ENCODE measurements at places on chromosomes 2 and 18.

DNA sequence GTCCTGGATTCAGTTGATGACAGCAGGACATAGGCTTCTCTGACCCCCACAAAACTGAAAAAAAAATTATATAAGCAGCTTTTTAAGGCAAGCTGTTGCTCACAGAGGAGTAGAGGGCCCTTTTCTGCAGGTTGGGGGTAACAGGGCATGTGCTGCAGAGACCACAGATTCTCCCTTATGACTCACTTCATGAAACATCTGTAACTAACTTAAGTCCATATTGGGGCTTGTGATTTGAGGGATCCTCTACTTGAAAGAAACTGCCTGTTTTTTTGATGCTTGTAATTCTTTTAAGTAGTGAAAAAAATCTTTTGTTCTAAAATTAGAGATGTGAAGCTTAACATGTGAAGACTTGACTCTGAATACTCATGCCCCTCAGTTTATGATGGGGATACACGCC is 33.4 kb downstream of the XRCC5 start:
- DNase-seq, result no peak
- H3K36me3 ChIP-seq, result no peaks in the 10 kb centered on the region
- peaks cover 12% of the 10 kb centered on the region for H3K4me1 ChIP-seq
- peak overlapping the region; percentile 29 for H3K27ac ChIP-seq
- no peaks in the 10 kb centered on the region for H3K27me3 ChIP-seq
- H3K4me3 ChIP-seq, result no peak overlapping the region

- no peak overlapping the region for H3K4me3 ChIP-seq
- H3K4me1 ChIP-seq, result no peaks in the 10 kb centered on the region
- no peaks in the 10 kb centered on the region for H3K27me3 ChIP-seq
Observed at GRCh38 chr2:43356774-43357173, 130.4 kb upstream of the ZFP36L2 start.

GRCh38 chr18:1020731-1021344 is 116.2 kb downstream of the ADCYAP1 start:
- H3K4me3 ChIP-seq, result no peak overlapping the region
- H3K4me1 ChIP-seq, result no peaks in the 10 kb centered on the region
- H3K27me3 ChIP-seq, result no peaks in the 10 kb centered on the region
- H3K36me3 ChIP-seq, result no peaks in the 10 kb centered on the region

GRCh38 chr2:126823951-126824350 is 74.7 kb upstream of the TEX51 start:
- no peaks in the 10 kb centered on the region for H3K4me1 ChIP-seq
- no peak overlapping the region for H3K27ac ChIP-seq
- H3K36me3 ChIP-seq, result no peaks in the 10 kb centered on the region
- DNase-seq, result no peak
- H3K27me3 ChIP-seq, result peaks cover 16% of the 10 kb centered on the region

GRCh38 chr2:172823261-172823850 is 87.7 kb downstream of the RAPGEF4 start:
- H3K4me1 ChIP-seq, result no peaks in the 10 kb centered on the region
- H3K36me3 ChIP-seq, result no peaks in the 10 kb centered on the region
- H3K27ac ChIP-seq, result no peak overlapping the region
- no peak for DNase-seq

GRCh38 chr18:35973650-35974049 is 1.2 kb downstream of the RMP24 start:
- H3K36me3 ChIP-seq, result peaks cover 26% of the 10 kb centered on the region
- no peak for DNase-seq
- H3K4me3 ChIP-seq, result peak overlapping the region; percentile 99
- H3K27me3 ChIP-seq, result peaks cover 6% of the 10 kb centered on the region
- peaks cover 66% of the 10 kb centered on the region for H3K4me1 ChIP-seq
- peak overlapping the region; percentile 90 for H3K27ac ChIP-seq

DNA sequence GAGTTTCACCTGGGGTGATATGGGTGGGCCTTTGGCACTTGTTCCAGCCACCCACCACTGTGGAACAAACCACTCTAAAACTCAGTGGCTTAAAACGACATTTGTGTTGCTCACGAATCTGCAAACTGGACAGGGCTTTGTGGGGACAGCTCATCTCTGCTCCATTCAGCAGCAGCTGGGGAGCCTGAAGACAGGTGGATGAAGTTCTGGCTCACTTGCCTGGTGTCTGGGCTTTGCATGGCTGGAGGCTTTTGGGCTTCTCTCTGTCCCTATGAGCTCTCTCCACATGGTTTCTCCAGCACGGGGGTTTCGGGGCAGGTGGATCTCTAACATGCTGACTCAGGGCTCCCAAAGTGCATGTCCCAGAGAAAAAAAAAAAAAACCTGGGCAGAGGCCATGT is 93.0 kb upstream of the GLI2 start:
- no peak for DNase-seq
- H3K4me1 ChIP-seq, result no peaks in the 10 kb centered on the region
- no peak overlapping the region for H3K4me3 ChIP-seq
- H3K36me3 ChIP-seq, result no peaks in the 10 kb centered on the region

- peaks cover 2% of the 10 kb centered on the region for H3K27me3 ChIP-seq
- no peak overlapping the region for H3K4me3 ChIP-seq
- H3K27ac ChIP-seq, result peak overlapping the region; percentile 0
- no peak for DNase-seq
- H3K36me3 ChIP-seq, result peaks cover 42% of the 10 kb centered on the region
Observed at GRCh38 chr2:8171608-8172007, 510.2 kb upstream of the ID2 start.

DNA sequence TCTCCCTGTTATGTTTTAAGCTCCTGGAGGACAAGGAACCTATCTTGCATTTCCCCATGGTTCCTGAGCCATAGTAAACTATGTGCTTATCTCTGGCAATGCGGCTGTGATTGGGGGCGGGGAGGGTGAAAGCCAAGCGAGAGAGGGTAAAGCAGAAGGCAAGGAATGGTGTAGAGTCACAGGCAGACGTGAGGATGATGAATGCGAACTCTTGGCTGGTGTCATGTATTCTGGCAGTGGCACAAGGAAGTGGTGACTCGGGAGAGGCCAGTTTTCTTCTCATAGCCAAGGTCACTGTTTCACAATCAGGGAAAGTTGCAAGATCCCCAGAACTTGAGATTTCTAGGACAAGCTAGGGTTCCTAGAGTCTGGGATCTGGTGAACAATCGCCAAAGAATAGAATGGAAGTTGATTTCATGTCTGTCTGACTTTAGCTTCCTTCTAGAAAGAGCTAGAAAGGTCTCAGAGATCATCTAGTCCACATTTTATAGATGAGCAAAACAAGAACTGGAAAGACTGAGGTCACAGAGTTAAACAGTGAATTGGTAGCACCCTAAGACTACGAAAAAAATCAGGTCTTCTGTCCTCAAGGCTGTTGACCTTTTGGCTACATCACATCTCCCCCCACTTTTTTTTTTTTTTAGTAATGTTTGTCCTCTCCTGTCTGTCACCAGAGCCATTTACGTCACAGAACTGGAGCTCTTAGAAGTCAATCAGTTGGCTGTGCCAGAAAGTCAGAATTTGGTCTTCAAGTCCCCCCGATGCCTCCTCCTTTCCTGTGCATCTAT is 137.0 kb downstream of the BCL11A start:
- H3K36me3 ChIP-seq, result no peaks in the 10 kb centered on the region
- no peak overlapping the region for H3K4me3 ChIP-seq
- peaks cover 3% of the 10 kb centered on the region for H3K27me3 ChIP-seq
- no peak overlapping the region for H3K27ac ChIP-seq
- DNase-seq, result no peak
- H3K4me1 ChIP-seq, result peaks cover 4% of the 10 kb centered on the region

- DNase-seq, result no peak
- H3K4me3 ChIP-seq, result no peak overlapping the region
- no peaks in the 10 kb centered on the region for H3K36me3 ChIP-seq
- H3K4me1 ChIP-seq, result no peaks in the 10 kb centered on the region
Observed at GRCh38 chr18:77853859-77854258, 604.2 kb downstream of the GALR1 start.

GRCh38 chr18:35510076-35510651 is 12.4 kb upstream of the INO80C start:
- H3K4me3 ChIP-seq, result no peak overlapping the region
- no peak for DNase-seq
- peak overlapping the region; percentile 20 for H3K27ac ChIP-seq
- no peaks in the 10 kb centered on the region for H3K4me1 ChIP-seq
- H3K27me3 ChIP-seq, result peaks cover 3% of the 10 kb centered on the region

GRCh38 chr2:231104115-231104713 is 20.6 kb downstream of the HTR2B start:
- no peak overlapping the region for H3K4me3 ChIP-seq
- DNase-seq, result peak; percentile 39
- H3K27me3 ChIP-seq, result no peaks in the 10 kb centered on the region
- no peak overlapping the region for H3K27ac ChIP-seq
- peaks cover 6% of the 10 kb centered on the region for H3K4me1 ChIP-seq
- peaks cover 15% of the 10 kb centered on the region for H3K36me3 ChIP-seq

DNA sequence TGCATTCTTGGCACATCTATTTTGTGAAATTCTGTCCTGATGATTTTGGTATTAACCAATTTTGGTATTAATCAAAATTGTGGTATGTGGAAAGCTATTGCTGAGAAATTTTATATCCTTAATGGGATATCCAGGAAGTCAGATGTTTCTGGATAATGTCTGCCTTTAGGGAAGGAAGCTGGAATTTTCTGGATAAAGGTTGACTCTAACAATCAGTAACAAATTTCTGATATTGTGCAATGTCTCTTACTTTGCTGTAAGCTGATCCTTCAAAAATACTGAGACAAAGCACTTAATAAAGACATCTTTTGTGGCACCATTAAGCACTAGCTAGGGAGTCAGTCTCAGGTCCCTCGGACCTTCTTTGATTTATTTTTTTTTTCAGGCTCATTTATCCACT is 100.8 kb upstream of the UGP2 start:
- no peak overlapping the region for H3K4me3 ChIP-seq
- peaks cover 5% of the 10 kb centered on the region for H3K27me3 ChIP-seq
- no peaks in the 10 kb centered on the region for H3K4me1 ChIP-seq
- H3K27ac ChIP-seq, result no peak overlapping the region
- DNase-seq, result no peak

GRCh38 chr2:240336820-240337427 is 98.5 kb upstream of the GPC1 start:
- no peak for DNase-seq
- H3K4me3 ChIP-seq, result no peak overlapping the region
- H3K27ac ChIP-seq, result no peak overlapping the region
- H3K36me3 ChIP-seq, result no peaks in the 10 kb centered on the region
- H3K4me1 ChIP-seq, result no peaks in the 10 kb centered on the region

DNA sequence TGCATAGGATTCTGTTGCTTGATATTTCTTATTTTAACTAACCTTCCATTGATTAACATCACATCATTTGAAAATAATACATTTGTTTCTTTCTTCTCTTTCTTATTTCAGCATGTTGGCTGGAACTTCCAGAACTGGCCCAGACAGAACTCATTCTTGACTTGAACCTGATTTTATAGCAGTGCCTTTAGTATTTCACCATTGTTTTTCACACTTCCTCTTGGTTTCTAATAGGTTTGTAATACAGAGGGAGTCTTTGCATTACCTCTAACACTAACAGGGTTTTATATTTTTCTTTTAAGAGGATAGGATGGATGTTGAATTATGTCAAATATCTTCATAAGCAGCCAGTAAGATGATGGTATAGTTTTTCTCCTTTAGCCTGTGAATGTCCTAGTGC is 39.2 kb downstream of the SEMA4F start:
- no peak for DNase-seq
- peaks cover 9% of the 10 kb centered on the region for H3K36me3 ChIP-seq
- peaks cover 2% of the 10 kb centered on the region for H3K27me3 ChIP-seq
- H3K4me1 ChIP-seq, result no peaks in the 10 kb centered on the region
- no peak overlapping the region for H3K27ac ChIP-seq

DNA sequence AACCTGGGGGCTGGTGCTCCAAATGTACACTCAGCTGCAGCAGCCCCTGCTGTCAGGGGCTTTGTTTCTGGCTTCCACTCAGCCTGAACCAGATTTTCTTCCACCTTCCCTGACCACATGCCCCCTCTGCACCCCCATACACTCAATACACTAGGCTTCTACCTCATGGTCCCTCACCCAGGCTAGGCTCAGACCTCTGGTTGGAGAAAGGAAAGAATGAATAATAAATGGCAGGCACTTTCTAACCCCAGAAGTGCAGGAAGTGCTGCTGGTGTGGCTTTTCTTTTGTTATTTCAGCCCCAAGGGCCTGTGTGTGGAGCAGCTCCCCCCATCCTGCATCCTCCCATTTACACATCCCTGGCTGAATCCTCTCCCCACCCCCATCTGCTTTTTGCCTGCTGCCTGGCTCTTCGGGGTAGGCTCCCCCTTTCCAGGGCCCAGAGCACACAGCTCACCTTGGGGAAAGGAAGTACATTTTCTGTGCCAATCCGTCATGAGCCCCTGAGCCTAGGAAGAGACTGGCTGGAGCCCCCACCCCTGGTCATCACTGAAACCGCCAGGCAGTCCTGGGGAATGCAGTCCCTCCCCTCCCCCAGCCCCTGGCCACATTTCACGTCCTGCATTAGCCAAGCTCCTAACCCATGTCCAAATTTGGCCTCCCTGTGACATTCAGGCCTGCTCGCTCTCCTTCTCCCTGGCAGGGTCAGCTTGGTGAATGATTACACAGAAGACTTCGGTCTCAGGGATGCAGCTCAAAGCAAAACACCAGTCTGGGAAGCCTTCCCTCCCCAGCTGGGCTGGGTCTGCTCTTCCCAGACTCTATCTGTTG is 2.6 kb downstream of the DYSF start:
- no peak for DNase-seq
- no peak overlapping the region for H3K4me3 ChIP-seq
- peaks cover 41% of the 10 kb centered on the region for H3K4me1 ChIP-seq
- H3K27me3 ChIP-seq, result peaks cover 25% of the 10 kb centered on the region
- H3K36me3 ChIP-seq, result no peaks in the 10 kb centered on the region
- H3K27ac ChIP-seq, result no peak overlapping the region

- H3K27ac ChIP-seq, result no peak overlapping the region
- H3K4me1 ChIP-seq, result no peaks in the 10 kb centered on the region
- DNase-seq, result no peak
- H3K36me3 ChIP-seq, result no peaks in the 10 kb centered on the region
Observed at GRCh38 chr2:2083113-2083758, 247.8 kb downstream of the MYT1L start.

- peak overlapping the region; percentile 73 for H3K4me3 ChIP-seq
- peaks cover 18% of the 10 kb centered on the region for H3K36me3 ChIP-seq
- no peaks in the 10 kb centered on the region for H3K27me3 ChIP-seq
Observed at GRCh38 chr2:36549165-36549574, 48.8 kb downstream of the FEZ2 start.

DNA sequence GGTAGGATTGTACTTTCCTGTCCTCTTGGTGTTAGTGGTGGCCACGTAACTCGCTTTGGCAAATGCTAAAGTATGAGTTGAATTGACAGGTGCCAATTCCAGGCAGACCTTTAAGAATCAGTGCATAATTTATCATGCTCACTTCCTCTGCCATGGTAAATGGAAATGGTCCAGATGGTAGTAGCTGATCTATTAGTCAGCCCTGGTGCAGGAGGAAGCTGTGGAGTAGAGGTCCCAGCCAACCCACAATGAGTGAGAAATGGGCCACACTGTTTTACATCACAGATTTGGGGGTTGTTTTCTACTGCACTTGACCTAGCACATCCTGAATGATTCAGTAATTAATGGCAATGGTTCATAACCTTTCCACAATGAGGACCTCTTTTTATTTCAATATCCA is 104.4 kb downstream of the RGPD3 start:
- no peak overlapping the region for H3K27ac ChIP-seq
- peaks cover 6% of the 10 kb centered on the region for H3K27me3 ChIP-seq
- H3K4me1 ChIP-seq, result no peaks in the 10 kb centered on the region

GRCh38 chr2:78024996-78025395 is 502.8 kb upstream of the LRRTM4 start:
- no peak for DNase-seq
- H3K4me1 ChIP-seq, result no peaks in the 10 kb centered on the region
- H3K27ac ChIP-seq, result no peak overlapping the region
- H3K4me3 ChIP-seq, result no peak overlapping the region

GRCh38 chr2:240523451-240524281 is 34.1 kb downstream of the ANKMY1 start:
- DNase-seq, result no peak
- peaks cover 10% of the 10 kb centered on the region for H3K4me1 ChIP-seq
- H3K4me3 ChIP-seq, result no peak overlapping the region
